ENCODE measurements at places on chromosomes 4 and X.

GRCh38 chr4:90126805-90127204, 389 bp upstream of the CCSER1 start:
- DNase-seq = no peak

DNA sequence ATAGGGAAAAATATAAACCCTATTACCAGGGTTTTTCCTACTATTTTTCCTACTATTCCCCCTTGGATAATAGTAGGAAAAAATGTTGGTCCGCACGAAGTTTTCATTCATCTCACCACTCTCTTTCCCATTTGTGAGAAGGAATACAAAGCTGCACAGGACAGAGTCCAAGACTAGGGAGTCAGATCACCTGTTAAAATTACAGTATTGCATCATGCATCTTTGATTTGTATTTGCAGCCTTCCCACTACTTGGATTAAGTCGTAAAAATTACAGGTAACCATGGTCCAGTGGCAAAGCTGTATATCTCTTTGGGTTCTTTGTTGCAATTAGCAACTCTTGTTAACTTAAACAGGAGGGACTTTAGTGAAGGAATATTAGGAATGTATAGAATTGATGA, 121.5 kb downstream of the FNIP2 start:
- DNase-seq = no peak

DNA sequence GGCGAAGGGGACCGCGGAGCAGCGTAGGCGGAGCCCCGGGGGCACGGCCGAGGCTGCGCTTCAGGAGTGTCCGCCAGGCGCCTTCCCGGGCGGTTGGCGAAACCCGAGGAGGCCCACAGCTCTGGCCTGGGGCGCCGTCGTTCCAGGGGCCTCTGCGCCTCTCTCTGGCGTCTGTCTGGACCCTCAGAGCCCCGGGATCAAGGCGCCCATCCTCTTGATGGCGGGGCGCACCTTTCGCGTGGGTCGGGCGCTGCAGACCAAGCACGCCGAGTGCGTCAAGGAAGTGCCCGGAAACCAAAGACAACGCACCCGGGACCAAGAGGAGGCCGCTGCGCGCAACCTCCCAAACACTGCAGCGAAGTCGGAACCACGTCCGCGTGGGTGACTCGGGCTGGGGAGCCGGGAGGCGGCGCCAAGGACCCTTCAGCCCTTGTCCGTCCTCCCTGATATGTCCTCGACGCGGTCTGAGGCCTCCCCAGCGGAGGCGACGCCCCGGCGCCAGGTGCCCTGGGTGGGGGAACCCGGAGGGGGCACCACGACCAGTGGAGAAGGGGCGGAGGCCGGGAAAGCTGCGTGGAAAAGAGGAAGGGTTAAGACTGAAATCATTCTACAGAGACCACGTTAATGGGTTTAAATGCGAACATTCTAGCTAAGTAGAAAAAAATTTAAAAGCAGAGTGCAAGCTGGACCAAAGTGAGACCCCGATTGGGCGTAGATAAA, 9.9 kb downstream of the HMX1 start:
- DNase-seq = no peak

- no peak for DNase-seq
Observed at GRCh38 chr4:85842540-85842939, 367.6 kb downstream of the ARHGAP24 start.

DNA sequence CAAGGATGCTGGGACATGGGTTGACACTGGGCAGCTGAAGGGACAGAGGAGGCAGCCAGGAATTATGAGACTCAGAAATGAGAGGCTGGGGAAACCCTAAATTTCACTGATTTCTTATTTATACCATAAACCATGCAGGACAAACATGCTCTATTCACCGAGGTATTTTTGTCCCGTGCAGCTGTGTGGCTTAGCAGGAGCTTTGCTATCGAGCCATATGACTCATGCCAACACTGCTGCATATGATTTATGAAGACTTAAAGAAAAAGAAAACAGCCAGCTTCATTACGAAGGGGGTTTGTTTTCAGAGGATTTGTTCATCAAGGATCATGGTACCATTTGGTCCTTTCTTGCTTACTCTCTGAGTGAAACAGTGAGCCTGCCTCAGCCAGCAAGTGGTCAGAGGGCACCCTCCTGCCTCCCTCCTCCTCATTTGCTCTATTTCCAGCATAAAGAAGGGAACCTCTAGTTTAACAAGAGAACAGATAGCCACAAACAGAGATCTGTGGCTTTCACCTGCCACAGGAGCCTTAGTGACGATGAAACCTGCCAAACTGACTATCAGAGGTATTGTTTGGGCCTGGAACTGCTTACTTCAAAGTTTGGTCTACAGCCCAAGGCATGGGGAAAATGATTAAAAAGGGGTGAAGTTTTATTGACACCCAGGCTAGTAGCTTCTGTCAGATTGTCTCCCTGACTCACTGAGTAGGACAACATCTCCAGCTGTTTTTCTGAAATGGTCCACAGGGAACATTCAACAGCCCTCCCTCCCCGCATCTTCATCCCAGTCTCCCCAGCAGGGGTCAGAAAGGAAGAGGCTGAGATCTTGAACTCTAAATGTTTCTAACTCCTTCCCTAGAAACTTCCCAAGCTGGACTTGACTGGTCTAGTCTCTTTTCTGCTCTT, 80.1 kb upstream of the MAML3 start:
- DNase-seq = no peak

DNA sequence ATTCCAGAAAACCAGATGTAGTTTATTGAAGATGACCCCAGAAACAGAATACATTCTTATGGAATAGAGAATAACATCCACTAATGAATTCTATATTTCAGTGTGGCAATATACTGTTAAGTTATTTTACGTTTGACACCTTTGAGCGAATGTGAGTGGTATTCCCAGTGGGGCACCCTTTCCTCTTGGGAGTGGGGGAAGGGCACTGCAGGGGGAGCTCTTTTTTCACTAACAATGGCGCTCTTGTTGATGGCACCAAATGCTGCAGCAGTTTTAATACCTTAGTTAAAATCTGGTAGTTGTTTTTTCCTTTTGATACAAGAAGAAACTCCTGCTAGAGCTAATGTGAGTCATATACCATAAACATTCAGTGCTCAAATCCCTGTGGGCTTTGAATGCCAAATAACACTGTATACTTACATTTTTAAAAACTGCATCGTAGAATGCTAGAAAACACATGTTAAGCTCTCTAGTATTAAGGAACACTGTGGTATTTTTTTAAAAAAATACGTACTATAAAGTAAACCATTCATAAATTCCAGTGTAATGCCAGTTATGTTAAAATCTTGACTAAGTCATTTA, 178.5 kb downstream of the DCHS2 start:
- no peak for DNase-seq

- DNase-seq = no peak
Observed at GRCh38 chrX:136714626-136715599, 65.8 kb downstream of the ARHGEF6 start.

- no peak for DNase-seq
Observed at GRCh38 chr4:64360664-64361398, 48.4 kb downstream of the TECRL start.

GRCh38 chr4:21888195-21888976, 60.2 kb downstream of the KCNIP4 start:
- no peak for DNase-seq

GRCh38 chrX:74422576-74423288, 1.4 kb downstream of the SLC16A2 start:
- DNase-seq = no peak

DNA sequence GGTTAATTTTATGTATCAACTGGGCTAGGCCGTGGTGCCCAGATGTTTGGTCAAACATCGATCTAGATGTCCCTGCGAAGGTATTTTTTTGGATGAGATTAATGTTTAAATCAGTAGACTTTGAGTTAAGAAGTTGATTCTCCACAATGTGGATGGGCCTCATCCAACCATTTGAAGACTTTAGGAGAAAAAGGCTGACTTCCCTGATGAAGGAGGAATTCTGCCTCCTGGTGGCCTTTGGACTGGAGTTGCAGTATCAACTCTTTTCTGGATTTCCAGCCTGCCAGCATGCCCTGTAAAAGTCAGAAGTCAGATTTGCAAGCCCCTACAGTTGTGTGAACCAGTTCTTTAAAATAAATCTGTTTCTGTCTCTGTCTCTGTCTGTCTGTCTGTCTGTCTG, 91.4 kb downstream of the STK32B start:
- no peak for DNase-seq

GRCh38 chrX:135112096-135112729, 8.1 kb downstream of the ETDB start:
- peak; percentile 31 for DNase-seq

- DNase-seq = no peak
Observed at GRCh38 chrX:153446950-153447580, 1.2 kb upstream of the TREX2 start.

GRCh38 chr4:98318521-98318920, 57.3 kb downstream of the RAP1GDS1 start:
- DNase-seq = no peak

GRCh38 chr4:113773014-113773413, 11.5 kb upstream of the CAMK2D start:
- DNase-seq = no peak

DNA sequence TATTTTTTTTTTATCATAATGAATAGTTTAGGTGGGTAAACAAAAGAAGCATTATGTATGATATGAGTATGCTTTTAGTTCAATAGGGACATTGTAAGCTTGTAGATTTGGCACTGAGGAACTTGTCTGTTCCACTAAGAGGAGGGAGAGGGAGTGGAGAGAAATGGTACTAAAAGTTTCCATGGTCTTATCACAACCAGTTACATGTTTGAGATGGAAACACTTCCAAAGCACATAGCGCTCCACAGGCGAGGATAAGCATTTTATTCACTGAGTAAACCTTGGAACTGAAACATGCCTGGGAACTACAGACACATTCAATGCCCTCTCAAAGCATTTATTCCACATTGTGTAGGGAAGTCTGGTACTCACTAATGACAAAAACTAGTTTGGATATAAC, 15.5 kb downstream of the MYOZ2 start:
- DNase-seq = no peak

DNA sequence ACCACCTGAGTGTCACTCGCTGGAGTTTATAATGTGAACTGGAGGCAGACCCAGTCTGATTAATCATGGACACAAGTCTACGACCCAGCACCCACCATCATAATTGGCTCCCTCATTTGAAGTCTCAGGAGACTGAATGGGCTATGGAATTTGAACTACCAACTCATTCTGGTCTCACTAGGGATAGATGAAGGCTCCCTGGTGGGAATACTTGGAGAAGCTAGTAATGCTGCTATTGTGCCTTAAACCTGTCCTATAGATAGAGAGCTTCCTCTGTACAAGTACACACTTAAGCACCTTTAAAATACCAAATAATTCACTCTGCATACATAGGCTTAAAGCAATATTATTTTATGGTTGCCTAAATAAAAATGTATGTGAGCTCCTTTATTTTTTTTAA, 90.8 kb upstream of the SMARCAD1 start:
- DNase-seq = no peak

- DNase-seq = no peak
Observed at GRCh38 chr4:54473077-54473545, 184.6 kb upstream of the KIT start.

DNA sequence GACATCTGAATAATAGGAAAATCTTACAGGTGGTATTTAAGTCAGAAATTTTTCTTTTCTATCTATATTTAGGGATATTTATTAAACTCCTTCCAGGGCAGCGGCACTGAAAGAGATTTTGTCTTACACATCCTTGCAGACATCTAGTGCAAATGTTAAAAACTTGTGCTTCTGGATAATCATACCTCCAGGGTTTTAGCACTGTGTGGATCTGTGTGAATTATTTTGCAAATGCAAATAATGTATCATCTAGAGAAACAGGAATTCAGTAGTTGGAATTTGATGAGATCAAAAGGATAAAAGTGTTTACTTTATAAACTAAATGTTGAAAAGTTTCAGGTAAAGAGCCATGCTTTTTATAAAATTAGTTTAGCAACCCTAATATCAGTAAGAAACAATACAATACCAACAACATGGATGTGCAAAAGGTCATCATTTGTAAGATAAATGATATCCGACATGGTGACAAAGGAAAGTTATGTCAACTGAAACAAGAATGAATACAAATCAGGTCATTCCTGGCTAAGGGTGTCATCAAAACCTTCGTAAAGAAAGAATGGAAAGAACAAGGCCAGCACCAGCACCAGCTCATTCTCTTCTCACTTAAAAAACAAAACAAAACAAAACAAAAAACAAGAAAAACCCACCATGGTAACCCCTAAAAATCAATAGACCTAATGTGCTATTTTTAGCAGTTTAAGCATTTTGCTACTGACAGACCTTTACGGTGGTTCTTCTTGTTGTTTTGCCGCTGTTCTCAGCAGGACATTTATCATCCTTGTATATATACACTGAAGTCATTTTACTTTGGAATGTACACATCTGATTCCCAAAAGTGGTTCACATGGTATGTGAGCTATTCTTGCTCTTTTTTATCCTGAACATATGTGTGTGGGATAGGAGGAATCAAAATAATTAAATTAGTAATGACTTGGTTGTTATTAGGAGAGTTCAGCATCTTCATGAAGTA, 219.7 kb upstream of the NDST3 start:
- DNase-seq = no peak

- DNase-seq = peak; percentile 24
Observed at GRCh38 chrX:1592470-1593142, 1.2 kb downstream of the AKAP17A start.

- DNase-seq = no peak
Observed at GRCh38 chr4:154485127-154485773, 6.3 kb downstream of the DCHS2 start.

DNA sequence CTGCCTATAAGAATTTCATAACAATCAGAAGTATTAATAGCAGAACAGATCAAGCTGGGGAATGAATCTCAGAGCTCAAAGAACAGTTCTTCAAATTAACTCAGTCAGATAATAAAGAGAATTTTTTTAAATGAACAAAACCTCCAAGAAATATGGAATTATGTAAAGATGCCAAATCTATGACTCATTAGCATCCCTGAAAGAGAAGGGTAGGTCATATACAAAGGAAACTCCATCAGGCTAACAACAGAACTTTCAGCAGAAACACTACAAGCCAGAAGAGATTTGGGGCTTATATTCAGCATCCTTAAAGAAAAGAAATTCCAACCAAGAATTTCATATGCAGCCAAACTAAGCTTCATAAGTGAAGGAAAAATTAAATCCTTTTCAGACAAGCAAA, 28.6 kb downstream of the CBR4 start:
- DNase-seq = no peak

DNA sequence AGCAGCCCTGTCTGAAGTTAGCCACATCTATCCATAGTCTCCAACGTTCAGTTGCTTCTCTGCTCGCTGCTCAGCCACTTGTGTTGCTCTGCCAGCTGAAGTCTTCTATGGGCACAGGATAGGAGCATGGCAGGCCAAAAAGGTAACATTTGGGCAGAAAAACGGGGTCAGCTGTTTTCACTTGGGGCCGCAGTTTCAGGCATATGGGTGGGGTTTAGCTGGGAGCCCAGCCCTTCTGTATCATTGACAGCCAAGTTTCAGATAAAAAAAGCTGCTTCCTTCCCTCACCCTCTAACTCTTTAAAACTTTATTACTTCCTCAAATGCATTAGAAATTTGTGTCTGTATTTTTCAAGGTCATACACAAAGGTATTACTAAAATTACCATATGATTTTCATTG, 18.4 kb upstream of the MANBA start:
- DNase-seq = no peak

DNA sequence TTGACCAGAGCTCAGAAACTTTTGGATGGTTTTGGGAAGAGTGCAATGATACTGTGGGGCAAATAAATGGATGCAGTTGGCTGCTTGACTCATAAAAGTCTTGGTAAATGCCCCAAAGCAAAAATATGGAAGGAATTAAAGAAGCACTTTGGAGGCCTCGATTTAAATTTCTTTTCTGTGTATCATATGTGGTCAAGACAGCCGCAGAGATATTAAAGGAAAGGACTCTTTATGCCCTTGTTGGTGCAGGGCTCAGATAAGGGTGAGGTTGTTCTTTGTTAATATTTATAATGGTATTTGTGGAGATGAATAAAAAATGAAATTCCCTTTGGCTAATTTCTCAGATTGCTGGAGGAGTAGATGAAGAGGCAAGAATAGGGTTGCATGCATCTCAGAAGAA, 90.2 kb downstream of the NHS start:
- DNase-seq = no peak
